ENCODE measurements at places on chromosomes 6 and 20. TPM values are rescaled to one million over a fixed set of nuclear protein-coding genes. Genes with fewer than 3 reads are reported as not detected.

DEFB129 gene
- not detected for total RNA-seq

OR12D3 gene
- total RNA-seq, result not detected

ABHD16A gene
- 70.9 TPM for total RNA-seq

XKR7 gene
- total RNA-seq, result 4.5 TPM

ENPP5 gene
- total RNA-seq, result 0.68 TPM

HLA-DOB gene
- total RNA-seq, result 0.28 TPM
